ENCODE measurements at places on chromosomes 7 and 10. TPM values are rescaled to one million over a fixed set of nuclear protein-coding genes. Genes with fewer than 3 reads are reported as not detected.

DNA sequence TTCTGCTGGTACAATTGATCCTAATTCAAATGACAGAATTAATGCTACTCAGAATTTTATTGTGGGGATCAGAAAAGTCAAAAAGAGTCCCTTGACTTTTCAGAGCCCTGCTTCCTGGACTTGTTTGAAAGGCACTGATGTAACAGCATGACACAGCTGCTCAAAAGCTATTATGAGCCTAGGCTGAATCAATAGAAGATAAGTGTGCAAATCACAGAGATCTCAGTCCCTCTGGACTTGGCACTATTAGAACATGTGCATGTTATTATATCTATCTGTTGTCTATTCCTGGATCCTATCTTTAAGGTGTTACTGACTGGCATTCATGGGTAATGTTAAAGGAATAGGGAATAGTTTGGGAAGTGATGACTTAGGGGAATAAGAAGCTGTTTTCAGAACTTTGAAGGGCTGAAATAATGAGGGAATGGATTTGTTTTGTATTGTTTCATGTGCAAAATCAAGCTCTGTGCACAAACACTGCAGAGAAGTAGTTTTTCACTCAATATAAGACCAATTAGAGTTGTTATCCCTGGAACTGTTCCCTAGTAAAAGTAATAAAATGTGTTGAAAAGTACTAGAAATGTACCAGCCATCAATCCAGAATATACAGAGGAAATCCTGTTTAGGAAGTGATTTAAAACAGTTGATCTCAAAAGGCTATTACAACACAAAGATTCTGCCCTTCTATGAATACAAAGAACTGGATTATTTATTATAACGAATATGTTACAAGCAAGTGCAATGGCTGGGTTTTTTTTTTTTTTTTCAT lies 814.9 kb upstream of the C7orf33 start:
- no peak for DNase-seq

- DNase-seq = peak; percentile 65
These were observed 109.9 kb downstream of the ITGB8 start for GRCh38 chr7:20440472-20441105.

GRCh38 chr10:13146379-13146778 lies 15.0 kb upstream of the MCM10 start:
- no peak for DNase-seq

DNA sequence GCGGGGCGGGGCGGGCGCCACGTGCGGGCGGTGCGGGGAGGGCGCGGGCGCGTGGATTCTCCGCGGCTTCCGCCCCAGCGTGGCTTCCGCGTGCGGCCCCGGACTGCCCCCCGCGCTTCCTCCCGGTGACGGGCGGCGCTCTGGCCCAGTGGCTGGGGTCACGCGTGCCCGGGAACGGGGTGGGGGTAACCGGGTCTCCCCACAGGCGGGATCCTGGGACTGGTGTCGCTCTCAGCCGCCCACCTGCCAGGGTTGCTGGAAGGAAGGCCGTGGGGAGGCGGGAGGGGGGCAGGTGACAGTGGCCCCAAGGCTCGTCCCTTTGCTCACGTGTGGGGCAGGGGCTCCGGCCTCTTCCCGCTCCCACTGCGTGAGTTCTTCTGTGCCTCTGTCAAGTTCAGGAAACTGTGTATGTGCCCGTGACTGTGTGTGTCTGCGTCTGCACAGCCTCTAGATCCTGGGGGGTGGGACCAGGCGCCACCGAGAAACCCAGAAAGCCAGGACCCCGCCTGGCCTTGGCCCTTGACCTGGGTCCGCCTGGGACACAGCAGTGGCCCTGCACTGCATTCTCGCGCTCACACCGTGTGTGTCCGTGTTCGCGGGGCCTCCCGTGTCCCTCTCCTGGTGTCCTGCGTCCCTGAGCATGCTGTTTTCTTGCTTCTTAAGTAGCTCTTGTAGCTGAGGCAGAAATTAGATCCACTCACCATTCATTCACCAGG lies 919 bp downstream of the MAFK start:
- DNase-seq = no peak

GRCh38 chr7:150931199-150931869 lies 46.8 kb downstream of the KCNH2 start:
- DNase-seq = no peak

DNA sequence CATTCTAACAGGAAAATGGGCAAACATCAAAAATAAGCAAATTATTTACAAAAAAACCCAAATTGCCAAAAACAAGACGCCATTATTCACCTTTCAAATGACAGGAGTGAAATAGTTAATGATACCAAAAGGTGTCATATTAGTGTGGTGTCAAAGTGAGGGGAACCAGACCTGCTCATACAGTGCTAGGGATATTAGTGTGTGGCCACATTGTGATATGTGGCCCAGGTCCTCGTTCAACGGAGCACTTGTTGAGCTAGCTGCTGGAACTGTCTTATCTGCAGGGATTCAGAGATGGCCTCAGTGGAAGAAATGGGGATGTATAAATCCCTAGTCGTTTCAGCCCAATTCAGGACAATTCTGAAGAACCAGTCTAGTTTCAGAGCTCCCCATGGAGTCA lies 41.2 kb downstream of the GPR85 start:
- no peak for DNase-seq

DNA sequence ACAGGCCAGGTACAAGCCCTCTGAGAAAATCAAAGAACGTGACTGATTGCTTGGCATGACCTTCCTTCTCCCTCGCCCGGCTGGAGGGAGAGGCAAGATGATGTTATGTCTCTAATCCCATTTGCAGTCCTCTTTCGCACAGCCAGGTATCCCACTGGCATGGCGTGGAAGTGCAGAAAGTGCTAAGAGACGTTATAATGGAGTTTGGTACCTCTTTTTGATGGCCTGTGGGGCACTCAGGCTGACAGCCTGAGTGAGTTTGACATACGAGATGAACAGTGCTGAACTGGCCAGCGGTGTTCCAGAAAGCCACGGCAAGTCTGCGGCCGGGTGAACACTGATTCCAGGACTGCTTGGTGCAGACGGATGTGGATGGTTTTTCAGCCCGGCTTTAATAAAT lies 241.6 kb downstream of the RAB11FIP2 start:
- DNase-seq = no peak

DNA sequence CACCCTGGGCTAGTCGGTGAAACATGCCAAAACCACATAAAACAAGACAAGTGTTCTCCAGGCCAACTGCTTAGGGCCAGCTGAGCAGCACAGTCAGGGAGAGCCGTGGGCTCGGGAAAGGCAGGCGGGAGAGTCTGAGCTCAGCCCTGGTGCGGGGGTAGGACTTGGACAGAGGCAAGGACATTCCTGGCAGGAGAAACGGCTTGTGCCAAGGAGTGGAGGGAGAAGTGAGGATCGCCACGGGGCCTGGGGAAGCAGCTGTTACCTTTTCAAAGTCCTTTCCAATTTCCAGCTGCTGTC lies 4.2 kb downstream of the ELN start:
- no peak for DNase-seq

GRCh38 chr7:88115816-88116215 lies 104.0 kb downstream of the SRI start:
- DNase-seq = no peak

GRCh38 chr10:126214021-126214420 lies 174.3 kb downstream of the ADAM12 start:
- no peak for DNase-seq

- no peak for DNase-seq
These were observed 72.9 kb downstream of the GNAI1 start for GRCh38 chr7:80207501-80207900.

DNA sequence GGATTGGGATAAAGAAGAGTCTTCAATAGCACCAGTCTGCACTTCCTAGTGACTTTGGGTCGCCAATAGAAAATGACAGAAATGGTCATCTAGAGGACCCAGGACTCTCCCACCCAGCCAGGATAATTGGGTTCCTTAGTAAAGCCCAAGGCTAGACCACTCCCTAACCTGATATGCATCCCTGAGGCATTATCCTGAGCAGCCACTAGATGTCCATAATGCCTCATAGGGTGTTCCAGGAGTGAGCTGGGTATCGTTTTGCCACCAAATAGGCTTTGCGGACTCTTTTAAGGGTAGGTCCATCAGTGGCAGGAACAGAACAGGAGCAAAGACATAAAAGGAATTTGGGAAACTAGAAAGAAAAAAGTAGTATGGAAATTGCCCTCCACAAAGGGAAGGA lies 4.5 kb upstream of the LRRC4 start:
- no peak for DNase-seq

- DNase-seq = no peak
These were observed 211.1 kb upstream of the TCF7L2 start for GRCh38 chr10:112738606-112739591.

DNA sequence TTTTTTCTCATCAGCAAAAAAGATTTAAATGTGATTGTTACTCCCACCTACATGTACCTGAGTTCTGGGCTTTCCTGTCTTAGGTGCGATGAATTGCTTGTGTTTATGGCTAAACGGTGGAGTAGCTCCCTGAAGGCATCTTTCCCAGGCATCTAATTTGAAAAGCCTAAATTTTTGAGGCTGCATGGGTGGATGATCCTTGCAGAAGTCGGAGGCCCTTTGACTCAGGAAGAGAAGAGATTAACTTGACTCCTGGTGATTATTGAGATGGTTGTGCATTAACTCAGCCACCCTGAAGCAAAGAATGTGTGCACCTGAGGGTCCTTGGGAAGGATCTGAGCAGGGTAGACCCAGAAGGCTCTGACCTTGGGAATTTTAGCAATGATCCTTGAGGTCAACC lies 155.6 kb upstream of the SEMA3C start:
- no peak for DNase-seq

GRCh38 chr7:42241424-42241823 lies 4.4 kb upstream of the GLI3 start:
- DNase-seq = no peak

DNA sequence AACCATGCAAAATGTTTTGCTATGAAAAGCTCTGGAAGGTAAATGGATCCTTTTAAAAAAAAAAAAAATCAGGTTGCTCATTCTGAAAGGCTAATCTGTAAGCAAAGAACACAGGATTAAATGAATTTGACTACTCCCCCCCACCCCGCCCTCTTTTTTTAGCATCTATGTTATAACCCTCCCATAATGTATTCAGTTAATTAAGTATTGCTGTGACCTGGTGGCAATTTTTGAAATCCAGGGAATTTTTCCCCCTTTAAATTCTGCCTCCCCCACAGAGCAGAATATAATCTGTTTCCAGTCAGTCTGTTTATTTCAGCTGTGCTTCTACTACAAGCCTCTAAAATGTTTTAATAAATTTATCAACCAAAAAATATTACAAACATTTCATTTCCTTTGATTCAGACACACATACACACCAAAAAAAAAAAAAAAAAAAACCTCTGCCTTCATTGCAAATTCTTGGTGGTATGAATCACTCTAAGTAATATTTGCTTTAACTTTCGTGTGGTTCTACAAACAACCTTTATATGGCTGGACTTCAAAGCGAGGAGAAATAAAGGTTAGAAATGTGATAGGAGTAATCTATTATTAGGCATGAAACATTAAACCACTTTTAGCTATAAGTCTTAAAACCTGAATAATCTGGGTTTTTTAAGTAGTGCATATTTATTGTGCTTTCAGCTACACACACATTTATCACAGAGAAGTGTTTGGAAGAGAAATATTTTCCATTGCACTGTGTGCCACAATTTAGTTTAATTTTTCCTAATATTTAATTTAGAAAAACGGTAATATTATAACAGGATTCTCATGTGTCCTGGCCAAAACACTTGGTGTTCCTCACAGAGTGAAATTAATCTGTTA lies 64.4 kb upstream of the ARID5B start:
- DNase-seq = no peak

- DNase-seq = no peak
These were observed 150.4 kb downstream of the TAX1BP1 start for GRCh38 chr7:27890205-27890849.

DNA sequence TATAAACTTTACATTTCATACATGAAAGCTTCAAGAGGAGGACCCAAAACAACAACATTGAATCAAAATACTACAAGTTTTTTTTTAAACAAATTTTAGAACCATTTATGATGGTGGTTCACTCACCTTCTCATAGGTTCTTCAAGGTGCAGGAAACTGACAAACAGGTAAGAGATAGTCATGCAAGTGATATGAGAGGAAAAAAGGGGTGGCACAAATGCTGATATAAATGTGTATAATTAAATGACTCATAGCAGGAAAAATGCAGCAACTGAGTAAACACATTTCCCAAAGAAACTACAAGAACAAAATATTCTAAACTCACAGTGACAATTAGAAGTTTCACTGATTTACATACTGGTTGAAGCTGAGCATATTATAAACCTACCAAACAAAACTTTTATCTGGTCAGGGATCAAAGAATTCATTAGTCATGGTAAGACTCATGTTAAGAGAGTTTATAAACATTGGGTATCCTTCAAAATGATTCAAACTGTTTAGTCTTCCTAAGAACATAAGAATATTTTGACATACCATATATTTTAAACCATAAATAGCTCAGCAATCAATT lies 14.1 kb downstream of the ZWINT start:
- no peak for DNase-seq

DNA sequence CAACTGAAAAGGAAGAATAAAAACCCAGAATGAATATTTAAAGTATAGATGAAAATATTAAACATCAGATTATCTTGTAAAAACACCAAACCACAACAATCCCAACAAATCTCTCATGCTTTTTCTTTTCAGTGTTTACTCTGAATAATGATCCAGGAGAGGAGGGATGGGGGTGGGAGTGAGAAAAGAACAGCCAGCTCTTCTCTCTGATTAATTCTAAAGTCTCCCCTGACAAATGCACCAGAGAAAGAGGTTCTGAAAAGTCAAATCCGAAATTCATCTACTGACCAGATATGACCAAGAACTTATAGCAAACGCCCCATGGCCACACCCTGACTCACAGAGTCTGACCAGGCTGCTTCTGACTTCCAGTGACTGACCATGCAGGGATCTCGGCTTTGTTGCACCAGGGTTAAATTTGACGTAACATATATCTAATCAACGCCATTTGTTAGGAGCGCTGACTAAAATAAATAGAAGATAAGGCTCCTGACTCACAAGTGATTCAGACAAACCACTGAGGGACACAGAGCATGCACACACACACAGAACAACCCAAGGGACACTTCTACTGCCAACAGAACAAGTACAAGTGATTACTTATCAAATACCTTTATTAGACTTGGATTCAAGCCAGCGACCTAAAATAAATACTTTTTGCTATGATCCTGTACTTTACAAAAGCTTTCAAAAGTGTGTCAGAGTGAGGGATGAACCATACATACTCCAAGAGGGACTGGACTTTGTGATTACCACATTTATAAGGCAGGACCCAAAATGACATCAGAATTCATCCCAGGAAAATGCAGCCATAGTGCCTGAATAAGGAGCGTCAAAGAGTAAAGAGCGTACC lies 9.3 kb upstream of the SPOCK2 start:
- no peak for DNase-seq

- DNase-seq = no peak
These were observed 290.2 kb upstream of the SP4 start for GRCh38 chr7:21137640-21138039.

Gene GATA3
- 0.69 TPM for total RNA-seq

Gene CPN1
- total RNA-seq = not detected

Gene SLIT1
- 11.3 TPM for total RNA-seq

Gene TRIM73
- 11.2 TPM for total RNA-seq

Gene ANKRD30A
- not detected for total RNA-seq

Gene ASAH2B
- total RNA-seq = 15.5 TPM

Gene LLCFC1
- not detected for total RNA-seq

Gene BHLHA15
- not detected for total RNA-seq

Gene SPDYE9
- 0.25 TPM for total RNA-seq

Gene TMEM176A
- 1.3 TPM for total RNA-seq

Gene ITGA8
- 0.93 TPM for total RNA-seq

Gene GHITM
- 120 TPM for total RNA-seq

Gene NACAD
- 125 TPM for total RNA-seq

Measured in glutamatergic neuron (in vitro differentiated cells).